ENCODE measurements at places on chromosomes 11 and 22. TPM values are rescaled to one million over a fixed set of nuclear protein-coding genes. Genes with fewer than 3 reads are reported as not detected.

DNA sequence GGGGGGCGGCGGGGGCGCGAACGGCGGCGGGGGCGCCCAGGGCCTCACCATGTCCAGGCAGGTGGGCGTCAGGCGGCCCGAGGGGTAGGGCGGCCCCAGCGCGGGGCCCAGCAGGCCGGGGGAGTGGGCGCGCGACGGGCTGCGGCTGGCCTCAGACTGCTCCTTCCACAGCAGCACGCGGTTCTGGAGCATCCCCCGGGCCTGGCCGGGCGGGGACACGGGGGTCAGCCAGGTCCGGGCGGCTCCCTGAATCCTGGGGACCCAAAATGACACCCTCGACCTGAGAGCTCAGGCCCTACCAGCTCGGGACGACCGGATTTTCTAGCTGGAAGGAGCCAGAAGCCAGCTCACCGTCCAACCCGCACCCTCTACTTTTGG, 5.5 kb upstream of the SLC16A8 start:
- DNase-seq: no peak

DNA sequence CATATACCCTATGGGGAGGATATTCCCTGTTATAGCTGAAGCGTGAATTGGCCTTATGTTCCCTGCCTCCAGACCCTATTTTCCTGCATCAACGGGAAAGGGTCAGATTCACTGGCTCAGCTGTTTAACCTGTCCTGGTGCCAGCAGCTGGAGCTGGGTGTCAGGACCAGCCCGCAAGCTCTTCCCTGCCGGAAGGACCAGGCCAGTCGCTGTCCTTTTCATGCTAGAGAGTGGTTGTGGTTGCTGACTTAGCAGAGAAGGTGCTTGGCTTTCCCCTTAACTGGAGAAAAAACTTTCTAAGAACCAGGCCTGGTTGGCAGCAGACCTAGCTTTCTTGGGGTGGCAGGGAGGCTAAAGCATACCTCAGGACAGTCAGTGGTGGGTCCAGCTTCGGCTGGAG, 5.2 kb upstream of the SREBF2 start:
- DNase-seq: no peak

DNA sequence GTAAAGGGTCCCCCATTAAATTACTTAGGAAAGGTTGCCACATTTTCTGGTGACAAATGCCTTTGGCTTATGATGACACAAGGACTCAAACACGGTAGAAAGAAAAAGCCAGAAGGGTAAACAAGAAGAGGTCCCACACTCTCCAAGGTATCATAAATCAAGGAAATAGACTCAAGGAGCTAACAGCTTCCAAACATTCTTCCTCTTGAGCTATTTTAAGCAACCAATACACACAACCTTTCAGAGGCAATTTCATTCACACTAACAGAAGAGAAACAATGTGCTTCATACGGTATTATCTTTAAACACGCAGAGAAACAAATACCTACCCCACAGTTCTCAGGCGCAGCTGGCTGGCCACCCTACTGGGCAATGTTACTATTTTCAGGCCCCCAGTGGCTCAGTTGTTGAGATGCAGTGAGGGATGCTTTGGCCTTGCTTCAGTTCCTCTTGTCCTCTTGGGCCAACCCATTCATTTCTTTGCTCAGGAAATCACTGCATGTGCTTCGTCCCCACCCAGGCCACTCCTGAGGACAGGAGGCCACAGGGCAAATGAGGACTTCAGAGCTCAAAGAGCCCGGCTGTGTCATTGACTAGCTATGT, 15.8 kb downstream of the ABTB2 start:
- DNase-seq: no peak

GRCh38 chr11:70068950-70069349, 9.2 kb upstream of the ANO1 start:
- DNase-seq: no peak

- DNase-seq: no peak
These were observed 30.2 kb downstream of the C22orf31 start for GRCh38 chr22:29031227-29032011.

GRCh38 chr22:39452740-39453040, 4.1 kb upstream of the MGAT3 start:
- DNase-seq: no peak

DNA sequence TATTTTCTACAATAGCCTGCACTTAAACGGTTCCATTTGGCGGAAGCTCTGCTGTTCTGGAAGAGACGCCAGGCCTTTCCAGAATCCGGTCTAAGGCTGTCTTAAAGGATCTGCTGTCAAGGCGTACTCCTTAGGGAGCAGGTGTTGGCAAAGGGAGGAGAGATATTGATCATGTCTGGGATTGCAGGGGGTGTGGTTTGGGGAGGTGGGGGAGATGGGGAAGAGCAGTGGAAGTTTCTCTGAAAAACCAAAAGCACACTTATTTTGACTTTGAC, 22.5 kb upstream of the WNT11 start:
- DNase-seq: no peak

Gene ALX4
- total RNA-seq: 1.1 TPM

Gene CHKA
- total RNA-seq: 32.8 TPM

Gene TENM4
- total RNA-seq: 112 TPM
